ENCODE measurements at places on chromosomes 1 and 21.
A peak's percentile ranks its signal among the peaks of the same experiment; 100 is the strongest.

DNA sequence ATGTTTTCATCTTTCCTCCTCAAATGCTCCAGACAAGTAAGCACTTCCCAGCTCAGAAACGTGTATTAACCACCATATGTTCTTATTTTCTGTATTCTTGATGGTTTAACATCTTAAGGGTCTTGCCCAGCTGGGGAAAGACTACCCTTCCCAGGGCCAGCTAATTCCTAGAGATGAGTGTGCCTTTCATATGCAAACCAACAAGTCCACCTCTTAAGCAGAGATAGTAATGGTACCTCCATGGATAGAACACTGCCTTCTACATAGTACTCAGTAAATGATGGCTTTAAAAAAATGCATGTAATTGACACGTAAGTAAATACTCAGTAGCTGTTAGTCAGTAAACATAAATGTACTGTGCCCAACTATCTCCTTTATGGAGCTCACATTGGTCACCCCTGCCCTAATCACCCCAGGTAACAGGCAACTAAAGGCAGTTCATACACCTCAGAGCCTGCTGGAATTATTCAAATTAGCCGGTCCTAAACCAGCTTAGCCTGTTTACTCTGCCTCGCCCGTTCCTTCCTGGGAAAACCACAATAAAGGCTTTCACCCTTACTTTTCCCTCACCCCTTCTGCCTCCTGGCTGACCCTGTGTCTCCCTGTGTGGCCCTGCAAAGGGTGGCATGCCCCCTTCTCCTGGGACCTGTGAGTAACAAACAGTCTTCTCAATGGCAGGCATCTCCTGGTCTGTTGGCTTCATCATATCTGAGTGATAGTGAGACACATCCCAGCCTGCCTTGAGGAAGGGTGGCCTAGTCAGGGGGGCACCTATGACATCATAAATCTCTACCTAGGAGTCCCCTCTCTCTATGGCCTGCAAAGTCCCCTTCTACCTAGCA lies 40.1 kb upstream of the KLHDC7A start:
- DNase-seq = no peak

DNA sequence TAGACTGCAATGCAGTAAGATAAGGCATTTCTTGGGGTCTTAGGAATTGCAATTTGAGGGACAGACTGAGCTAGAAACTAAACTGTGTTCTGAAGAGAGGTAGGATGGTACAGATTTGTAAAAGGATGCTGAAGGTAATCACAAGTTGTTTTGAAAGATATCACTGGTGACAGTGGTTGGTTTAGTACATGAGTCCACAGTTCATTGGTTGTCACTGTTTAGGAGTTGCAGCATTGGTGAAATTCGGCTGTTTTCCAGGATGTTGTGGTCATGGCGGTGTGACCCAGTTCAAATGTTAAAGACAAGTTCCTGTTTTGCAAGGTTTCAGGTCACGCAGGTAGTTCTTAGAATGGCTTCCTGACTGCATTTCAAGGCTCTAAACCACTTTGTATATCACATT lies 292.8 kb upstream of the B3GALT2 start:
- no peak for DNase-seq

- no peak for DNase-seq
These were observed 27.4 kb downstream of the BACE2 start for GRCh38 chr21:41195311-41195710.

GRCh38 chr1:185720633-185721272 lies 13.4 kb upstream of the HMCN1 start:
- peak; percentile 75 for DNase-seq

- DNase-seq = no peak
These were observed 115.1 kb downstream of the LHX4 start for GRCh38 chr1:180345148-180345547.

- no peak for DNase-seq
These were observed 3.7 kb downstream of the ARL8A start for GRCh38 chr1:202140833-202141232.

DNA sequence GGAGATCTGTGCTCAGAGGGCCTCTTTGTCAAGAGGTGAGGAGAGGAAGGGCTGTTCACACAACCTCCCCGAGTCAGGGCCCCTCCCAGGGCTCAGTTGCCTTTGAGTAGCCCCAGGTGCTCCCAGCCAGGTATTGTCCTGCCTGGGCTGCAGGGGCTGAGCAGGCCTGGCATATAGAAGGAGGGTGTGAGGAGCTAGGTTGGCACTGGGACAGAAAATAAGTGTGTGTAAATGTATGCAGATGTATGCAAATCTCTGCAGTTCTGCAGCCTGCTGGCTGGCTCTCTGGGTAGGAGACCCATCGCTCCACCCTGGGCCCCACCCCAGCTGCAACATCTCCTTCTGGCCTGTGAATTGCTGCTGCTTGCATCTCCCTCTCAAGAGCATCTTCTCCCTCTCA lies 52.4 kb downstream of the NAV1 start:
- DNase-seq = no peak

GRCh38 chr1:225460021-225460736 lies 32.3 kb upstream of the LBR start:
- DNase-seq = peak; percentile 39

Data from NCI-H1694 treated with DMSO at 0.1 percent for 48 hours (cell line).